Activated naive CD8-positive, alpha-beta T cell treated with anti-CD3 and anti-CD28 coated beads, Interleukin-2, amount 10 ng/mL, durations not matched to agents 7 days and 5 days (primary cell): ENCODE measurements at places on chromosomes 12 and 14. TPM values are rescaled to one million over a fixed set of nuclear protein-coding genes. Genes with fewer than 3 reads are reported as not detected.

Gene CRACR2A
- total RNA-seq, result 36.9 TPM

Gene LLPH
- total RNA-seq, result 35.1 TPM

Gene KCNJ8
- total RNA-seq, result not detected

Gene ZNF26
- 22.5 TPM for total RNA-seq

Gene AMHR2
- total RNA-seq, result not detected

Gene TCL1B
- total RNA-seq, result not detected

Gene PSEN1
- total RNA-seq, result 43.0 TPM

Gene DCN
- not detected for total RNA-seq

Gene DNAJC22
- total RNA-seq, result 0.31 TPM

Gene OTX2
- not detected for total RNA-seq

Gene BICD1
- total RNA-seq, result 18.7 TPM

DNA sequence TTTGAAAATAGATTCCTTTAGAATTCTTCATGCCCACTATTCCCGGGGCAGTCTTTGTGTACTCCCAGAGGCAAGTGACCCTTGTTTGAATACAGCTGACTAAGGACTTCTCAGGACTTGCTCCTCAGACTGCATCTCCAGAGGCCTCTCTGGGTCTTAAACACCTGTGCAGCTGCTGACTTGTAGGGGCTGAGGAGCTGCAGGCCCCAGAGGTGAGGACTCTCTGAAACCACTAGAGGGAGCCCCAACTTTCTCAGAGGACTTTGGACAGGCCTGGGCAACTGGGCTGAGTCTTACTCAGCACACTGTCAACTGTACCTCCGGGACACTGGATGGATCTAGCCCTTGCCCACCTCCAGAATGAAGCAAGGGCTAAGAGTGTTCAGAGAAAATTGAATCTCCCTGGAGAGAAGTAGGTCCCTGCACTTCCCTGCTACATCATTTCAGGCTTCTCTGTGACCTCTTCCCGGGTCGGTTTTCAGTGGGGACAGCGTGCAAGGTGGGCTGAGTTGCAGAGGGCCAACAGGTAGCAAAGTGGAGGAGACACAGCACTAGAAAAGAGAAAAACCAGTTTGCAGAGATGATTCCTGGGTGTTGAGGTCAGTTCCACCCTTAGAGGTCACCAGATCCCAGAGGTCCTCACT, 164.6 kb downstream of the TMEM117 start:
- no peaks in the 10 kb centered on the region for H3K36me3 ChIP-seq
- H3K4me1 ChIP-seq, result no peaks in the 10 kb centered on the region
- DNase-seq, result peak; percentile 28
- H3K27me3 ChIP-seq, result no peaks in the 10 kb centered on the region
- no peak overlapping the region for H3K4me3 ChIP-seq
- H3K27ac ChIP-seq, result no peak overlapping the region

GRCh38 chr12:92654929-92655328, 47.9 kb upstream of the PLEKHG7 start:
- H3K4me1 ChIP-seq, result peaks cover 3% of the 10 kb centered on the region
- H3K36me3 ChIP-seq, result peaks cover 2% of the 10 kb centered on the region
- no peak overlapping the region for H3K4me3 ChIP-seq

DNA sequence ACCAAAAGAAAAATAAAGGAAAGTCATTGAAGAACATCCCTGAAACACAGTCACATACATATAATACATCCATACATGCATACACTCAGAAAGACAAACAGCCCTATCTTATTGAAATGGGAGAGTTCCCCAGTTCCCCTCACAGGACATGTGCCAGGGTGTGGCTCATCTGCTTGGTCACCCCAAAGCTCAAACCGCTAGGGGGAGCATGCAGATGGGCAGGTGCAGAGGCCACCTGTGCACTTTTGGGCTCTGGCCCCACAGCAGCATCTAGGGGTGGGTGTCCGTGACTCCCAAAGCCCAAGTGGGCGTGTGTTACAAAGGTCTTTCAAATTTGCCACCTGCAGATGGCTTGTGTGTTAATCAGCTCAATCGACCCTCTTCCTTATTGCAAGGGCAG, 75.2 kb downstream of the CMAS start:
- no peaks in the 10 kb centered on the region for H3K36me3 ChIP-seq
- DNase-seq, result peak; percentile 35
- peaks cover 4% of the 10 kb centered on the region for H3K27me3 ChIP-seq
- H3K4me3 ChIP-seq, result no peak overlapping the region
- peaks cover 6% of the 10 kb centered on the region for H3K4me1 ChIP-seq

DNA sequence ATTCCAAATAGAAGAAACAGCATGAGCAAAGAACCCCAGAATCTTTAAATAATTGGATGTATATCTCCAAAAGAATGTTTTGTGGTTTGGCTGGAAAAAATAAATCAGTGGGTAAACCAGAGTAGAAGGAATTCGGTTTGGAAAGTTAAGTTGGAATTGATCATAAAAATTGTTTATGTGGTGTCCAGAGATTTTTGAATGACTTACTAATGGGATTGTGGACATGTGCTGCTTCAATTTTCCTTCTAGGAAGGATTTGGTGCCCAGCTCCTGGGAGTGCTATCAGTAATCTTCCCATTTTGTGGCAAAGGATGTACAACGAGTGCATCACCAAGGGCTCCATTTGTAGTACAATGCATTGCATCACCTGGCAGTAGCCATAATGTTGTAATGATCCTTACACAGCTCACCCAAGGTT, 224.8 kb downstream of the SLC16A7 start:
- H3K27ac ChIP-seq, result no peak overlapping the region
- H3K27me3 ChIP-seq, result no peaks in the 10 kb centered on the region
- H3K36me3 ChIP-seq, result no peaks in the 10 kb centered on the region
- H3K4me1 ChIP-seq, result no peaks in the 10 kb centered on the region

GRCh38 chr14:55336691-55337090, 65.5 kb downstream of the FBXO34 start:
- DNase-seq, result no peak
- no peaks in the 10 kb centered on the region for H3K27me3 ChIP-seq
- H3K27ac ChIP-seq, result no peak overlapping the region
- peaks cover 6% of the 10 kb centered on the region for H3K36me3 ChIP-seq
- peaks cover 53% of the 10 kb centered on the region for H3K4me1 ChIP-seq

DNA sequence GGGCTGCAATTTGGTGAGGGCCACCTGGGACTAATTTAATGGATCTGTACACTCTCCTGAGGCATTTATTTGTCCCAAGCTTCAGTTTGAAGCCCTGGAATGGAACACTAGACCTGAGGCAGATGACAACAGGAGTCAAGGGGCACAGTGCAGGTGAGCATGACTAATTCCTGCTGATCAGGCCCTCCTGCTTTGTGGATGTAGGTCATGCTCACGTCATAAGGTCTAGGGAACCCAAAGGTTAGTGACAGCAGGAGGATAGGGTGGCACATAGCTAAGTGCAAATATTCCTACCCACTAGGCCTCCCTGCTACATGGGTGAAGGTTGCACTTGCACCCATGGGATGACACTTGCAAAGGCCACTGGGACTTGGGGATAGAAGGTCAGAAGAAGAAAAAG, 30.8 kb downstream of the SDR9C7 start:
- no peak for DNase-seq
- peaks cover 5% of the 10 kb centered on the region for H3K27me3 ChIP-seq
- H3K4me1 ChIP-seq, result no peaks in the 10 kb centered on the region
- H3K27ac ChIP-seq, result no peak overlapping the region
- peaks cover 2% of the 10 kb centered on the region for H3K36me3 ChIP-seq

DNA sequence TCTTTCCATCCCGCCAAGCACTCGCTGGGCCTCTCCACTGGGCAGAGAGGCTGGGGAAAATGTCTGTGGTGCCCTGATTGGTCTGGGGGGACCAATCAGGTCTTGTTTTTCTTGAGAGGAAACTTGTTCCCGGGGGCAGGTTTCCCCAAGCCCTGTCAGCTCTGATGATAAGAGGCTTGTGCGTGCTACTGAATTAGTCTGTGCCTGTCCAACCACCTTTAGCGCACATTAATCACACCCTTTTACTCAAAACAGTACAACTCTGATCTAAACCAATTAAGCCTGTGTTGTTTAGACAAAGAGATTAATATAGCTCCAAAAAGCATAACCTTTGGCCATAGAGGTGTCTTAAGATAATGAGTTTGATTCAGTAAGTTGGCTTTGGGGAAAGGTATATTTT, 580.4 kb downstream of the VRK1 start:
- H3K27ac ChIP-seq, result no peak overlapping the region
- H3K27me3 ChIP-seq, result peaks cover 32% of the 10 kb centered on the region
- DNase-seq, result no peak
- peaks cover 50% of the 10 kb centered on the region for H3K4me1 ChIP-seq

DNA sequence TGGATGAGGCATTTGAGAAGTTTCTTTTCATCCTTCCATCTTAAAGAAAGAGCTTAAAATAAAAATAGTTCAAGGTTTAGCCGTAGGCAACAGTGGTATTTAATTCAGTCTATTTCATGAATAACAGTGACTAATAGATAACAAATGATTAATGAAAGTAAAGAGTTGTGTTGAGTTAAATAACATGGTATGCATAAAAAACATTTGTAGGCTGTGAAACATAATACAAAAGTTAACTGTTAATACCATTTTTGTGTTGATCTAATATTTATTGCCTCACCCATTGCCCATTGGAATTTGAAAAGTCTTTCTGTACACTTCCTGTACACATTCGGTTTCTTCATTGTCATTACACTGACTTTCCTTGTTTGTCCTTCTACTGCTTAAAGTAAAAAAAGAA, 108.6 kb upstream of the PDE3A start:
- H3K27ac ChIP-seq, result no peak overlapping the region
- no peaks in the 10 kb centered on the region for H3K27me3 ChIP-seq
- no peak overlapping the region for H3K4me3 ChIP-seq
- H3K4me1 ChIP-seq, result no peaks in the 10 kb centered on the region

GRCh38 chr12:88361493-88361892, 218.8 kb downstream of the KITLG start:
- H3K27ac ChIP-seq, result no peak overlapping the region
- H3K27me3 ChIP-seq, result no peaks in the 10 kb centered on the region
- H3K4me3 ChIP-seq, result no peak overlapping the region
- no peaks in the 10 kb centered on the region for H3K36me3 ChIP-seq
- no peak for DNase-seq
- H3K4me1 ChIP-seq, result no peaks in the 10 kb centered on the region

- no peak overlapping the region for H3K27ac ChIP-seq
- H3K27me3 ChIP-seq, result peaks cover 30% of the 10 kb centered on the region
- no peak overlapping the region for H3K4me3 ChIP-seq
- no peak for DNase-seq
Measured at GRCh38 chr14:105126981-105127329, 41.6 kb downstream of the JAG2 start.

DNA sequence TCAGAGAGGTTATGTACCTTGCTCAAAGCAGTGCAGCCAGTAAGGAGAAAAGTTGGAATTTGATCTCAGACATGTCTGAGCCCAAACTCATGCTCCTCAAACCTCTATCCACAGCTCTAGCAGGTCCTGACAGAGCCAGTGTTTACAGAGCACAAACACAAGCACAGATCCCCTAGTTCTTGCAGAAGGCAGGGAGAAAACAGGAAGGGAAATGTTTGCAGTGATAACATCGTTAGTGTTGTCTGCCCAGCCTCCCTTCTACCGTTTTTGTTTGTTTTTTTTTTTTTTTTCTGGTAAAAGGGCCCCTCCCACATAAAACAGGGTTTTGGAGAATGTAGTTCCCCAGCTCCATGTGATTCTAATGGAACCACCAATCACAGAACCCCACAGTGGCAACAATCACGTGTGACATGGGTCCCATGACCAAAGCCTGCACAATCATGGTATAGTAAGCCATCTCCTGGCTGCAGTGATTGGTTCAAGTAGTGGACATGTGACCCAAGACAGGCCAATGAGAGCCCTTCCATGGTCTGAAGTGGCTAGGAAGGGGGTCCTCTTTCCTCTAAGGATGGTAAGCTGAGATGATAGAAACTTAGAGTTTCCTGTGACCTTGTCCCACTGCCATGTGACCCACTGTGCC, 513.4 kb downstream of the MED13L start:
- H3K4me3 ChIP-seq, result no peak overlapping the region
- peaks cover 6% of the 10 kb centered on the region for H3K27me3 ChIP-seq
- H3K4me1 ChIP-seq, result no peaks in the 10 kb centered on the region
- no peaks in the 10 kb centered on the region for H3K36me3 ChIP-seq
- no peak overlapping the region for H3K27ac ChIP-seq

DNA sequence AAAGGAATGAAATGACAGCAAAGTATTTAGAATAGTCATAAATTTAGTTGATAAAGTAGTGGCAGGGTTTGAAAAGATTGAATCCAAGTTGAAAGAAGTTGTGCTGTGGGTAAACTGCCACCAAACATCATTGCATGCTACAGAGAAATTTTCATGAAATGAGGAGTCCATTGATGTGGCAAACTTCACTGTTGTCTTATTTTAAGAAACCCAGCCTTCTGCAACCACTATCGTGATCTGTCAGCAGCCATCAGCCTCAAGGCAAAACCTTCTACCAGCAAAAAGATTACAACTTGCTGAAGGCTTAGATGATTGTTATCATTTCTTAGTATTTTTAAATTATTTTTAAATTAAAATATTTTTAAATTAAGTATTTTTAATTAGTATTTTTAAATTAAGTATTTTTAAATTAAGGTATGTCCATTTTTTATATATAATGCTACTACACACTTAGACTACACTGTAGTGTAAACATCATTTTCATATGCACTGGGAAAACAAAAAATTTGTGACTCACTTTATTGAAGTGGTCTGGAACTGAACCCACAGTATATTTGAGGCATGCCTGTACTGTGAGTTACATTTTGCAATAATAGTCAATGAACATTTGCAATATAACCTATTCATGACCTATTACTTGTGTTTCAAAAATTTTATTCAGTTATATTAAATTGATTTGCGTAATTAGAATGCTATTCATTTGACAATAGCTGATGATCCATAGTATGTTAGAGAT, 67.2 kb upstream of the SYT1 start:
- no peak overlapping the region for H3K4me3 ChIP-seq
- no peaks in the 10 kb centered on the region for H3K36me3 ChIP-seq
- H3K27me3 ChIP-seq, result no peaks in the 10 kb centered on the region
- no peak for DNase-seq
- no peak overlapping the region for H3K27ac ChIP-seq
- no peaks in the 10 kb centered on the region for H3K4me1 ChIP-seq

- H3K36me3 ChIP-seq, result no peaks in the 10 kb centered on the region
- no peak overlapping the region for H3K27ac ChIP-seq
- no peaks in the 10 kb centered on the region for H3K27me3 ChIP-seq
- DNase-seq, result no peak
Measured at GRCh38 chr12:91413581-91414546, 231.2 kb upstream of the DCN start.

GRCh38 chr12:34406996-34407300, 384.7 kb downstream of the ALG10 start:
- H3K4me3 ChIP-seq, result no peak overlapping the region
- no peak overlapping the region for H3K27ac ChIP-seq
- no peak for DNase-seq
- H3K4me1 ChIP-seq, result no peaks in the 10 kb centered on the region
- H3K36me3 ChIP-seq, result no peaks in the 10 kb centered on the region

DNA sequence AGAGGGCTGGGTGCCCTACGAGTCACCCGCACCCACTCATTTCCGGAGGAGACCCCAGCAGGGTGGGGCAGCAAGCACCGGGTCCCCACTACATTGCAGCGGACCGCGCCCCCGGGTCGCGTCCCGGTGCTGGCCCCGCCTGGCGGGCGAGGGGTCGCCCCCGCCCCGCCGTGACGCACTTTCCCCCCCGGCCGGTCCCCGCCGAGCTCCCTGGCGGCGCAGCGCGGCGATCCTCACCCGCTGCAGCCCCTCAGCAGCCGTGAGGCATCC, 106.1 kb downstream of the PRICKLE1 start:
- no peak overlapping the region for H3K27ac ChIP-seq
- H3K27me3 ChIP-seq, result peaks cover 86% of the 10 kb centered on the region
- H3K4me3 ChIP-seq, result peak overlapping the region; percentile 85
- no peaks in the 10 kb centered on the region for H3K36me3 ChIP-seq
